ENCODE measurements at places on chromosomes 2 and 18.
A peak's percentile ranks its signal among the peaks of the same experiment; 100 is the strongest.

DNA sequence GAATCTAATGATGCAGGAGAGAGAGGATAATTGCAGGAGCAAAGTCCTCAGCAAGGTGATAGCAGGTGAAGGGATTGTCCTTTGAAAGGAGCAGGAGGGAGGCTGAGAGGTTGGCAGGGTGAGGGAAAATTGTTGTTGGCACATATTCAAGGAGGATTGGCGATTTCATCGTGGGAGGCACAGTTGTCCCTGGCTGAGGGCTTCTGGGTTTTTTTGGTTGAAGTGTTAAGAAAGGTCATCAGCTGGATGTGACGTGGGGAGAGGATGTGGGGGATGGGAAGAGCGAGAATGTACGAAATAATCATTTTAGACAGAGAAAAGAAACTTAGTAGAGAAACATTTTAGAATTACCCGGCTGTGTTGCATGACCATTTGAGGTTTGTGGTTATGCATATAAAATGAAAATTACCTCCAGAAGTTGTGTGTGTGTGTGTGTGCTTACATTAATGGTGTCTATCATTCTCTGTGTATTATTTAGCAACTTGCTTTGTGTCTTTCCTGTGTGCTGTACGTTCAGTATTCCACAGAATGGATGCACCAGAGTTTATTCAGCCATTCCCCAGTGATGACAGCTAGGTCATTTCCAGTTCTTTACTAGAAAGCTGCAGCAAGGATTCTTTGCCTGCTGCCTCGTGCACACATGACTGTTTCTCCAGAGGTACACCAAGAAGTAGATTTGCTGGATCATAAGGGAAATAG lies 67.6 kb downstream of the SDC1 start:
- peak; percentile 69 for DNase-seq

GRCh38 chr18:63144748-63145147 lies 174.8 kb downstream of the BCL2 start:
- no peak for DNase-seq

- peak; percentile 3 for DNase-seq
Observed at GRCh38 chr2:215436705-215437565, 1.1 kb upstream of the FN1 start.

GRCh38 chr2:11651856-11652548 lies 18.0 kb downstream of the NTSR2 start:
- DNase-seq = no peak

DNA sequence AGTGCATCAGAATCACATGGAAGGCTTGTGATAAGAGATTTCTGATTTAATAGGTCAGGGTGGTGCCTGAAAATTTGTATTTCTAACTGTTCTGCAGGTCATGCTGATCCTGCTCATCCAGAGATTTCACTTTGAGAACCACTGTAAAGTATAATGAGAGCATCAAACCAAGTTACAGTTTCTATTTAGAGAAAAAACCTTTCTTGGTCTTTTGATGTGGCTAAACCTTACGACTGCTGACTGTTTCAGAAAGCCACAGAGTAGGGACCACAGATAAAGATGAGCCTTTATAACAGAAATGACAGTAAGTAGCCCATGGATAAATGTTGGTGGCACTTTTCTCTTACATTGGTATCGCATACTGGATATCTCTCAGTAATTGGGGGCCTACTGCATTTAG lies 109.4 kb upstream of the FANCL start:
- DNase-seq = peak; percentile 71

- no peak for DNase-seq
Observed at GRCh38 chr2:69242651-69243051, 144.4 kb downstream of the GFPT1 start.

- DNase-seq = no peak
Observed at GRCh38 chr2:170161516-170162270, 16.3 kb upstream of the MYO3B start.

DNA sequence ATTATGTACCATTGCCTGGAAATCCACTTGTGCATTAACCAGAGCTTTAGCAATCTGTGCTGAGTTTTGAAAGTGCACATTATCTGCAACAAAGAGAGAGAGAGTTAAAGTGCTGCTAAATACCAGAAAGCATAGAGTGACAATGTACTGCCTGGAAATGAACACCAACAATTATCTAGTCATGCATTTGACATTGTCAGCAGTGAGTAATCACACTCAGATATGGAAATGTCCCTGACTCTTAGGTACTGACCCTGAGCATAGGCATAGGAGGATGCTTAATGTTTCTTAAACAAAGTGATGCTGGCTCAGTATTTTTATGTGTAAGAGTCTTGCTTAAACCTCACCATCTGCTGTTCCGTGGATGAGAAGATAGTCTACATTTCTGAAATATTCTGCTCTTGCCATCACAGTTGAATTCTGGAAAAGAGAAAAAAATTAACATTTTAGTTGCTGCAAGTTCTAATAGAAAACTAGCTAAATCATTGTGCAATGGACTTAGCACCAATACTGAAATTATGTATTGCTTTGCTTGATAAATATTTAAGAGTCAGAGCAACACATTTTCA lies 20.8 kb upstream of the GCG start:
- DNase-seq = no peak

DNA sequence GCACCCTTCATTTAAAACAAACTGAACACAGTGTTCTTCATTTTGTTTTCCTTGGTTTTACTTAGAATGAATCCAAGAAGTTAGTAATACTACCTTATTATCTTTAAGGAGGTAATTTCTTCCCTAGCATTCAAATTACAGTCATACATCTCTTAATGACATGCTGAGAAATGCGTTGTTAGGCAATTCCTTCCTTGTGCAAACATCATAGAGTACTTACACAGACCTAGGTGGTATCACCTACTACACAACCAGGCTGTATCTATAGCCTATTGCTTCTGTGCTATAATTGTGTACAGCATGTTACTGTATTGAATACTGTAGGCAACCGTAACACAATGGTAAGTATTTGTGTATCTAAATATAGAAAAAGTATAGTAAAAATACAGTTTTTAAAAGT lies 8.4 kb upstream of the CABYR start:
- DNase-seq = no peak

DNA sequence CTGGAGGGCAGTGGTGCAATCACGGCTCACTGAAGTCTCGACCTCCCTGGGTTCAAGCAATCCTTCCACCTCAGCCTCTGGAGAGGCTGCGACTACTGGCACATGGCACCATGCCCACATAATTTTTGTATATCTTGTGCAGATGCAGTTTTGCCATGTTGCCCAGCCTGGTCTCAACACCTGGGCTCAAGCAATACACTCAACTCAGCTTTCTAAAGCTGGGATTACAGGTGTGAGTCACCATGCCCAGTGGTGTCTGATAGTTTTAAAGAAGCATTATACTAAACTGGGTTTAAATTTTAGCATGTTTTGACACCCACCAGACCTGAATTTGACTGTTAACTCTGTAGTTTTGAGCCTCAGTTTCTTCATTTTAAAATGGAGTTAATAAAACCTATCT lies 109.4 kb upstream of the SLC38A11 start:
- no peak for DNase-seq

DNA sequence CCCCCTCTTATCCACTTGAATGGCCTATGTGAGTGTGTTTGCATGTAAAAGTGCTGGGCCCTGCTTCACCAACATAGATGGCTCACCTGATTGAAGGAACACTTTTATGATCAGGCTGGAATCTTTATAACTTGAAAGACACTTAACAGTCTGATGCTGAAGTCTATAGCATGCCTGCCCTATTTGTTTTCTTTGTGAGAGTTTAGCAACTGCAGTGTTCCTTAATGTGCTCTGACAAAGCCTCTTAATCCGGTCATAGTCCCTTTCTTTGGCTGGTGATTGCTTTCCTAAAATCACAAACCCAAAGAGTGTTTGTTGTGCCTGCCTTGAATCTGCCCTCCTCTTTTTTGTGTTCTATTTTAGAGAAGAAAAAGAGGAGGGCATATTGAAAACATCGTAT lies 1382.8 kb upstream of the CELF4 start:
- no peak for DNase-seq

DNA sequence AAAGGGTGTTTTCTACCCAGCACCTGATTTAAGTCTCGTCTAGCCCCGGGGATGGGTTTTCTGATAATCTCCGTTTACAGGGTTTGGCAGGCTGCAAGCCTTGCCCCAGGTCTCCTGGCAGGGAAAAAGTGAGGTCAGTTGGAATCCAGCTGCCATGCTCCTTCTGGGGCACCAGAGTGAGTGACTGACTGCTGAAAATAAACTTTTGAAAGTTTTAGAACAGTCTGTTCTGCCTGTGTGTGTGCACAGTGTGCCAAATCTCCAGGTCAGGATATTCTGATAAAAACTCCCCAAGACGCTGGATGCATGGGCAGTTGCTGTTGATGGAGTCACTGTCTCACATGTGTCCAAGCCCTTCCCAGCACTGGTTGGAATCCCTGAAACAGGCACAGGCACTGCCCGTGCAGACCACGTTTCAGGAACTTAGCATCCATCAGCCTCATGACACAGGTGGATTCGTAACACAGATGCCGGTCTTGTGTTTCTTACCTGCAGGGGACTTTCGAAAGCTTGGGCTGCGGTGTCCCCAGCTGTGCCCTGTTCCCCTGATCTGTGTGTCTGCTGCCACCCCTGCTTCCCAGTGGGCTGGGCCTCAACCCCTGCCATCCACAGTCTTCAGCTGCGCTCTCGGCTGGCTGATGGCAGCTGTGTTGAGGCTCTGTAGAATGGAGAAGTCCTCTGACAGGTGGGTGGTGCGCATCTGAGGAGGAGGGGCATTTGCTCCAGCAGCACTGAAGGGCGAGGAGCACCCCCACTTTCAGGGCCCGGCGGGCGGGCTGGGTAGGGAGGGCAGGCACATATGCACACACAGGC lies 65.0 kb downstream of the SH3RF3 start:
- DNase-seq = peak; percentile 23

- DNase-seq = no peak
Observed at GRCh38 chr2:133856678-133857077, 288.4 kb upstream of the NCKAP5 start.

- no peak for DNase-seq
Observed at GRCh38 chr2:3725458-3726250, 22.3 kb downstream of the DCDC2C start.

DNA sequence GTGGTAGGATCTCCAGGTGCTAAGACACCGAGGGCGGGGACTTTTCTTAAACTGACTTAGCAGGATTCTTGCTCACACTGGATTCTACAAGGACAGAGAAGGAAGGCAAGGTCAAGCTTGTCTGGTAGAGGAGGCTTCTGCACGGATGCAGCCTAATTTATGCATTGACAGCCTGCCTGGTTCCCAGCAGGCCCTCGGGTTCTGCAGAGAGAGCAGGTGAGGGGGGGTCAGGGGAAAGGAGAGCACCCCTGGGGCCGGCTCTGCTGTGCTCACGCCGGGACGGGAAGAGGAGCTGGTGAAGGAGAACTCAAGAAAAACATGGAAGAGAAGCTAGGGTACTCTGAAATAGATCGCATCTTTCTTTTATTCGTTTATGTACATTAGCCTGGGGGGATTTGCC lies 46.4 kb downstream of the ADI1 start:
- no peak for DNase-seq

DNA sequence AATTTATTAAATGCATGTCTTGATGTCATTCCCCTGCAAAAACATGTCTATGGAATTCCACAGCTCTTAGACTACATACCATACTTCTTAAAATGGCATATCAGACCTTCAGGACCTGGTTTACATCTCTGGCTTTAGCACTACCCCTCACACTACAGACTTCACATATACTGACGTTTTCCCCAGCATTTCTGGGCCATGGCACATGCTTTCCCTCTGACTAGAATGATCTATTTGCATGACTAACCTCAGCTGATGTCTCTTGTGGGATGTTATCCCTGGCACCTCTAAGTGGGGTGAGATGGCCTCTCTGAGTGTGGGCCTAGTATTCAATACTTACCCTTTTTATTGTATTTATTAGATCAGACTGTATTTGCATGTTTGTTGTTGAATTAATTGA lies 381.6 kb downstream of the ERBB4 start:
- no peak for DNase-seq

GRCh38 chr2:100940766-100941645 lies 61.1 kb upstream of the RPL31 start:
- no peak for DNase-seq

DNA sequence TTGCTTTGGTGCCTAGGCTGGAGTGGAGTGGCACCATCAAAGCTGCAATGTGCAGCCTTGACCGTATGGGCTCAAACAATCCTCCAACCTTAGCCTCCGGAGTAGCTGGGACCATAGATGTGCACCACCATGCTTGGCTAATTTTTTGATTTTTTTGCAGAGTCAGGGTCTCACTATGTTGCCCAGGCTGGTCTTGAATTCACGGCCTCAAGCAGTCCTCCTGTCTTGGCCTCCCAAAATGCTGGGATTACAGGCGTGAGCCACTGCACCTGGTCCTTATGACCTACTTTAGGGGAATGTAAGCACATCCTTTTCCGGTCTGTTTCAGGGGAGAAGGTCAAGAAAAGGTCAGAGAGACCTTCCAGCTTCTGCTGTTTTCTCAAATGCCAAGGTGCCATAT lies 53.4 kb upstream of the SPRED2 start:
- DNase-seq = no peak

- no peak for DNase-seq
Observed at GRCh38 chr2:139946690-139947089, 1166.5 kb upstream of the NXPH2 start.

GRCh38 chr18:59148192-59148591 lies 8.5 kb downstream of the SEC11C start:
- DNase-seq = no peak

DNA sequence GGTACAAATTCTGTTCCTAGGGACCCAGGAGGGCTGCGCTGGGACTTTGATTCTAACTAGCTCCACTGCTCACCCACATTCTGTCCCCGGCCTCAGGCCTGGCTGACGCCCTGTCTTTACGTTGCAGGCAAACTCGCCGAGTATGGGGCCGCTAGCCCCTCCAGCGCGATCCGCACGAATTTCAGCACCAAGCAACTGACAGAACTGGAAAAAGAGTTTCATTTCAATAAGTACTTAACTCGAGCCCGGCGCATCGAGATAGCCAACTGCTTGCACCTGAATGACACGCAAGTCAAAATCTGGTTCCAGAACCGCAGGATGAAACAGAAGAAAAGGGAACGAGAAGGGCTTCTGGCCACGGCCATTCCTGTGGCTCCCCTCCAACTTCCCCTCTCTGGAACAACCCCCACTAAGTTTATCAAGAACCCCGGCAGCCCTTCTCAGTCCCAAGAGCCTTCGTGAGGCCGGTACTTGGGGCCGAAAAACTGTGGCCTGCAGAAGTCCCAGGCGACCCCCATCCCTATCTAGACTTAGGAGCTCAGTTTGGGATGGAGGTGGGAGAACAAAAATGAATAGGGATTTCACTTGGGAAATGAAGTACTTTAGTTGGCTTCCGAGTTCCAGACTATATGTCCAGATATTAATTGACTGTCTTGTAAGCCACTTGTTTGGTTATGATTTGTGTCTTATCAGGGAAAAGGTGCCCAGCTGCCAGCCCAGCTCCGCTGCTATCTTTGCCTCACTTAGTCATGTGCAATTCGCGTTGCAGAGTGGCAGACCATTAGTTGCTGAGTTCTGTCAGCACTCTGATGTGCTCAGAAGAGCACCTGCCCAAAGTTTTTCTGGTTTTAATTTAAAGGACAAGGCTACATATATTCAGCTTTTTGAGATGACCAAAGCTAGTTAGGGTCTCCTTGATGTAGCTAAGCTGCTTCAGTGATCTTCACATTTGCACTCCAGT lies 1.5 kb downstream of the HOXD1 start:
- no peak for DNase-seq

DNA sequence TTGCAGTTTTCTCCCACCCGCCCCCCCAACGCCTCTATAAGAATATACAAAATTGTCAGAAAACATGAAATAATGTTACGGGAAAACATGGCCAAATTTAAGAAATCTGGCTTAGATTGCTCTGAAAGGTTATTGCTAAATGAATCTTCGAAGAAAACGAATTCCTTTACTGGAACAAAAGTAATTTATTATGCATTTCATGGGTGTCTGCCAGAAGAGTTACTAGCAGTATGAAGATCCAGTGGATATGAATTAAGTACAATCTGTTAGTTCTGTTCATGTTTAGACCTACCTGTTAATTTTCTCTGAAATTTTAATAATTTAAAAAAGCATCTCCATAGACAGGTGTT lies 21.9 kb downstream of the GATA6 start:
- no peak for DNase-seq
